ENCODE measurements at places on chromosomes 7 and 10. TPM values are rescaled to one million over a fixed set of nuclear protein-coding genes. Genes with fewer than 3 reads are reported as not detected.

GRCh38 chr7:137003566-137003965, 135.1 kb downstream of the CHRM2 start:
- DNase-seq = no peak
- no peak overlapping the region for H3K27ac ChIP-seq
- H3K4me3 ChIP-seq = no peak overlapping the region
- no peaks in the 10 kb centered on the region for H3K27me3 ChIP-seq

DNA sequence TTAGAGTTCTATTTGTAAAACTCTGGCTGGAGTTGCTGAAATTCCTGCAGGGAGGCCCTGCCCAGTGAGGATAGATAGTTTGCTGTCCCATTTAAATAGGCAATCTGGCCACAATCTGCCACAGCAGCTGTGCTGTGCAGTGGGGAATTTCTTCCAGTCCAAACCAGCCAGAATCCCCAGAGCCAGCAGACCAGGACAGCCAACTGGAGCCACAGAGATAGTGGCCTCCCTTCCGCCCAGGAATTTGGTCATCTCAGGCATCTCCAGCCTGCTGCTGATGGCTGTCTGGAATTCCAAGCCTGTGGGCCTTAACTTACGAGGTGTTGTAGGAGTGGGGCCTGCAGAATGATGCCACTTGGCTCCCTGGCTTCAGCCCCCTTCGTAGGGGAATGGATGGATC, 643.4 kb downstream of the DNAJB9 start:
- H3K4me3 ChIP-seq = no peak overlapping the region
- no peak overlapping the region for H3K27ac ChIP-seq
- H3K36me3 ChIP-seq = no peaks in the 10 kb centered on the region
- no peaks in the 10 kb centered on the region for H3K4me1 ChIP-seq
- no peak for DNase-seq

Gene CRTAC1
- 19.5 TPM for total RNA-seq

GRCh38 chr7:27339478-27339877, 96.9 kb downstream of the EVX1 start:
- no peaks in the 10 kb centered on the region for H3K36me3 ChIP-seq
- no peak for DNase-seq
- H3K4me3 ChIP-seq = no peak overlapping the region
- no peaks in the 10 kb centered on the region for H3K27me3 ChIP-seq
- no peaks in the 10 kb centered on the region for H3K4me1 ChIP-seq
- H3K27ac ChIP-seq = no peak overlapping the region

- H3K4me3 ChIP-seq = no peak overlapping the region
- H3K27ac ChIP-seq = no peak overlapping the region
- no peak for DNase-seq
- H3K27me3 ChIP-seq = no peaks in the 10 kb centered on the region
Observed at GRCh38 chr7:46028246-46028645, 107.2 kb upstream of the IGFBP3 start.

DNA sequence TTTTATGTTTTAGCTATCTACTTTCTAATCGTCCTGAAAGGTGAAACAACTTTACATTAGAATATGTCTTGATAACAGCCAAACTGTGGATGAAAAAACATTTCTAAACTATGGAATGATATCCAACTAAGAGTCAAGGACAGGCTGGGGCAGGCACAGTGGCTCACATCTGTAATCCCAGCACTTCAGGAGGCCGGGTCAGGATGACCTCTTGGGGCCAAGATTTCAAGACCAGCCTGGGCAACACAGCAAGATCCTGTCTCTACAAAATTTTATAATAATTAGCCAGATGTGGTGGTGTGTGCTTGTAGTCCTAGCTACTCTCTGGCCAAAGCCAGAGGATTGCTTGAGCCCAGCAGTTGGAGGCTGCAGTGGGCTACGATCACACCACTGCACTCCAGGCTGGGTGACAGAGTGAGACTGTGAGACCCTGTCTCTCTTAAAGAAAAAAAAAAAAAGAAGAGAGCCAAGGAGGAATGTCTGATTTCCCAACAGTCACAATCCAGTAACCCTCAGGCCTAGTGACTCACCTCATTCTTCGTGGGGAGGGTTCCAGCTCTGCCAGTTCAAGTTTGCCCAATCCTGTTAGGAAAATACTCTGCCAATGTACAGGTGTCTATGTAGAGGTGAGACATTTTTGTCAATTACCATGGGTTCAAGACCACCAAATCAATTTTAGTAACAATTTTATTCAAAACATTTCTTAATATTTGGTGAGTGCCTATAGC, 14.6 kb upstream of the FZD1 start:
- no peaks in the 10 kb centered on the region for H3K27me3 ChIP-seq
- no peak for DNase-seq
- H3K4me3 ChIP-seq = no peak overlapping the region
- H3K27ac ChIP-seq = no peak overlapping the region

Gene CPEB3
- 5.7 TPM for total RNA-seq

DNA sequence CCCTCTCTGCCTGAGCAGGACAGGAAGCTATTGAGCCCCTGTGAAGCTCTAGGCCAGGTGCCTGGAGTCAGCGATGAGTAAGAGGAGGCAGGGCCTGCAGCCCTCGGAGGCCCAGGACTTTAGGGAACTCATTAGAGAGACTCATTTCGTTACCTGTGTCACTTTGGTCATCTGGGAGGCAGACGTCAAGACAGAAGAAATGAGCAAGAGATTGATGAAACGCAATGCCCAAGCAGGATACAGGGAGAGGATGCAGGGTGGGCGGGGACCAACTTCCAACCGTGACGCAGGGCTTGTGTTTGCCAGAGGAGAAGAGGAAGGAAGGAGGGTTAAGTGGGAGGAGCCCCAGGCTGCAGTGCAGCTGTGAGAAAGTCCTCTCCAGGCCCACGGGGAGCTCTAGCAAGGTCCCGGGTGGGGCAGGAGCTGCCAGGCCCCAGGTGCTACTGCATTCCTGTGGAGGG, 26.4 kb upstream of the GNA12 start:
- H3K27ac ChIP-seq = peak overlapping the region; percentile 82
- H3K27me3 ChIP-seq = no peaks in the 10 kb centered on the region
- H3K4me3 ChIP-seq = peak overlapping the region; percentile 8
- peaks cover 10% of the 10 kb centered on the region for H3K4me1 ChIP-seq

- no peaks in the 10 kb centered on the region for H3K36me3 ChIP-seq
- peaks cover 8% of the 10 kb centered on the region for H3K4me1 ChIP-seq
- no peaks in the 10 kb centered on the region for H3K27me3 ChIP-seq
- no peak overlapping the region for H3K27ac ChIP-seq
Observed at GRCh38 chr10:5608608-5609220, 57.7 kb downstream of the ASB13 start.

GRCh38 chr7:101722247-101722646, 93.2 kb upstream of the MYL10 start:
- H3K4me3 ChIP-seq = no peak overlapping the region
- H3K27ac ChIP-seq = no peak overlapping the region
- H3K27me3 ChIP-seq = no peaks in the 10 kb centered on the region
- no peak for DNase-seq
- H3K36me3 ChIP-seq = no peaks in the 10 kb centered on the region

GRCh38 chr10:114427124-114427852, 23.0 kb upstream of the AFAP1L2 start:
- H3K27ac ChIP-seq = no peak overlapping the region
- no peak overlapping the region for H3K4me3 ChIP-seq
- no peaks in the 10 kb centered on the region for H3K27me3 ChIP-seq

DNA sequence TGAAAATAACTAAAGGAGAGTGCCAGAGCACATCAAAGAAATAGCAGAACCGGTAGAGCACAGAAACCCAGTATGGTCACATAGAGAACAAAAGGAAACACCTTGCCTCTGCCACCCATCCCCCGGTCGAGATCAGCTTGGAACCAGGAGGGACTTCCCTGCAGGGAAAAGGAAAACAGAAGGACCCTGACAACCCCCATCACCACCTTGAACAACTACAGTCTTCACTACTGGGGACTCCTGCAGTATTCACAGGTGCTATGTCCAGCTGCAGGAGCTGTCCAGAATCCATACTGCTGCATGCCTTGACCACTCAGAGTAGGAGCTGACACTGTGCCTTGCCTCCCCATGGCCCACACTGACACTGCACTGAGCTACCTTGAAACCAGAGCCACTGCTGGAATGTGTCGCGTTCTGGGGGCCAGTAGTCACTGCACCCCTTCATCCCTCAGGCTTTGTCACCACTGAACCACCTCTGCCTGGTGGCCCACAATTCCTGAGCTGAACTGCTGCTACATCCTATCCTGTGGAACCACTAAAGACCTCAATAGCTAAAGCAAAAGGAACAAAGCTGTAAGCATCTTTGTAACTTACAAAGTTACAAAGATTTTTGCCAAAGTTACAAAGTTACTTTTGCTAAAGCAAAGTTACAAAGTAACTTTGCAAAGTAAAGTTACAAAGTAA, 66.8 kb downstream of the TRIL start:
- H3K27ac ChIP-seq = no peak overlapping the region
- DNase-seq = no peak
- H3K27me3 ChIP-seq = no peaks in the 10 kb centered on the region
- no peaks in the 10 kb centered on the region for H3K36me3 ChIP-seq

Gene VIPR2
- total RNA-seq = 10.8 TPM

Gene PRPS1L1
- total RNA-seq = not detected
